Stimulated activated CD4-positive, alpha-beta T cell treated with anti-CD3 and anti-CD28 coated beads, Interleukin-2, amount 100 ng/mL, for 24 hours (primary cell): ENCODE measurements at places on chromosomes 16 and 17.

GRCh38 chr16:4249530-4250308, 7.8 kb upstream of the SRL start:
- no peak for DNase-seq

GRCh38 chr17:63250830-63251229, 195.3 kb downstream of the CYB561 start:
- no peak for DNase-seq

DNA sequence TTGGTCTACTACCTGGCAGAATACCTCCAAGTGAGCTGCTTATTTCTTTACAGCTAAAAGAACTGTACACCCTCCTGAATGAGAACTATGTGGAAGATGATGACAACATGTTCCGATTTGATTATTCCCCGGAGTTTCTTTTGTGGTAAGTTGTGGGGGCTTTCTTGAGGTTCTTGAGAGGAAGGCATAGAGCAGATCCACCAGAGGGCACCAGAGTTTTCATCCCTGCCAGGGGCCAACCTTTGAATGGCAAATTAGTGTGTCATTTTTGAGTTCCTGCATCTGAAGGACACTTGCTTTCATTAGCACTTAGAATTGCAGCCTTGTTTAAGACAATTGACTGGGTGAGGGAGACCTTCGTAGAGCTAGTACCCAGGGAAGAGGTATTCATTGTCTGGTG, 35.0 kb downstream of the NMT1 start:
- no peak for DNase-seq

DNA sequence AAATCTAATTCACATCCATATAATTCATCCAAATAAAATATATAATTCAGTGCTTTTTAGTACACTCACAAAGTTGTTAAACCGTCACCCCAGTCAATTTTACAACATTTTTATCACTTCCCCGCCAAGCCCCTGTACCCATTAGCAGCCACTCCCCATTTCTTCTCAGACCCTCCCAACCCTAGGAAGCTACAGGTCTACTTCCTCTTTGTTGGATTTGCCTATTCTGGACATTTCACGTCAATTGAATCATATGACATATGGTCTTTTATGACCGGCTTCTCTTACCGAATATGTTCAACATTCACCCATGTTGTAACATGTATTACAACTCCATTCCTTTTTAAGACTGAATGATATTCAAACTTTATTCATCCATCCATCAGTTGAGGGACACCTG, 19.9 kb upstream of the MLKL start:
- DNase-seq: no peak

- DNase-seq: no peak
These were observed 102.9 kb downstream of the NLK start for GRCh38 chr17:28145348-28145747.

DNA sequence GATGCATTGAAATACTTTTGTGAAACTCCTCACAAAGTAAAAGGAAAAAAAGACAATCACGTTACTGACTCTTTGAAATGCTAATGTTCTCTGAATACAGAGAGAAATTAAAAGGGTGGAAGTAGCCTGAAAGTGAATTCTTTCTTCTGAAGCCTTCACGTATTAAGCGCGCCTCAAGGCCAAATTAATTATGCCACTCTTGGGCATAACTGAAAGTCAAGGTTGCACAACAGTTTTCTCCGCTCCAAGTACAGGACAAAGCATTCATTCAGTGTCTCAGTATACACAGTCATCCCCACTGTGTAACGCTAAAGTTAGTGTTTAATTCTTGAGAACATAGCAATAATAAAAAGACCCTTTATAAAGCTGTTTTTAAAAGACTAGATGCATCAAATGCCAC, 21.5 kb downstream of the PARN start:
- no peak for DNase-seq
